ENCODE measurements at places on chromosomes 1 and 21.
A peak's percentile ranks its signal among the peaks of the same experiment; 100 is the strongest.

DNA sequence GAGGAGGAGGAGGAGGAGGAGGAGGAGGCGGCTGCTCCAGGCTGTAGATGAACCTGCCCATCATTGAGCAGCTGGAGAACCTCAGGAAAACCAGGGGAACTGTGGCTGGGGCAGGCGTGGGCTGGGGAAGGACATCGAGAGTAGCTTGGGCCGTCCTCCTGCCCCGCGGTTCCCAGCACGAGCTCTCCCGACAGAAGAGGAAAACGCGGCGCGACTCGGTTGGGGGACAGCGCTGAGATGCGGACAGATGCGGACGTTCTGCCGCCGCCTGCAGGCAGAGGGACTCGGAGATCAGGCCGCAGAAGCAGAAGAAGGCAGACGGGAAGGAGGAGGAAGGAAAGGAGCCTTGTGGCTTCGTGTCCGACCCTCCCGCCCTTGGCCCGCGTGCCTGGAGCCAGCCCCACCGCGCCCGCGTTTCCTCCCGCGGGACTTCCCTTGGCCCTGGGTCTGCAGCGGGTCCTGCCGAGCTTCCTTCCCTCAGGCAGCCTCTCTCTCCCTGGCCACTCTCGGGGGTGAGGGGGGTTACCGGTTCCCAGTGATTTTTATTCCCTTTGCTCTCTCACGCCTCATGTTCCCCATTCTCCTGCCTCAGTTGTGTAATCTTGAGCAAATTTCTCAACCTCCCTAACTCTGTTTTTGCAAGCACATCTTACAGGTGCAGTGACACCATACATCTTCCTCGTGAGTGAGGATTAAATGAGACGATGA is 1.7 kb upstream of the TNFRSF9 start:
- DNase-seq, result peak; percentile 35

DNA sequence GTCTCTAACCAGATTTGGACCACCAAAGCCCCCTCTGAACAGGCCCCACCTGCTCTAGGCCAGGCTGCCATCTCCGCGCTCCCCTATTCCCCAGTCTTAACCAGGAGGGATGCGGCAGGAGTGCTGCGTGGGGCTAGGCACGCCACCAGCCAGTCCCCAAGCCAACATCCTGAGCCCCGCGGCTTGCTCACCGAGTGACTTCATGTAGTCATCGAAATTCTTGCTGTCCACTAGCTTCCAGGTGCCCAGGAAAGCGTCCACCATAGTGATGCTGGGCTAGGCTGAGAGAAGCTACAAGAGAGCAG is 173 bp downstream of the FABP3 start:
- DNase-seq, result no peak

GRCh38 chr1:116201911-116202310 is 90.7 kb downstream of the MAB21L3 start:
- no peak for DNase-seq

GRCh38 chr1:37865348-37866120 is 6.1 kb upstream of the MTF1 start:
- no peak for DNase-seq

DNA sequence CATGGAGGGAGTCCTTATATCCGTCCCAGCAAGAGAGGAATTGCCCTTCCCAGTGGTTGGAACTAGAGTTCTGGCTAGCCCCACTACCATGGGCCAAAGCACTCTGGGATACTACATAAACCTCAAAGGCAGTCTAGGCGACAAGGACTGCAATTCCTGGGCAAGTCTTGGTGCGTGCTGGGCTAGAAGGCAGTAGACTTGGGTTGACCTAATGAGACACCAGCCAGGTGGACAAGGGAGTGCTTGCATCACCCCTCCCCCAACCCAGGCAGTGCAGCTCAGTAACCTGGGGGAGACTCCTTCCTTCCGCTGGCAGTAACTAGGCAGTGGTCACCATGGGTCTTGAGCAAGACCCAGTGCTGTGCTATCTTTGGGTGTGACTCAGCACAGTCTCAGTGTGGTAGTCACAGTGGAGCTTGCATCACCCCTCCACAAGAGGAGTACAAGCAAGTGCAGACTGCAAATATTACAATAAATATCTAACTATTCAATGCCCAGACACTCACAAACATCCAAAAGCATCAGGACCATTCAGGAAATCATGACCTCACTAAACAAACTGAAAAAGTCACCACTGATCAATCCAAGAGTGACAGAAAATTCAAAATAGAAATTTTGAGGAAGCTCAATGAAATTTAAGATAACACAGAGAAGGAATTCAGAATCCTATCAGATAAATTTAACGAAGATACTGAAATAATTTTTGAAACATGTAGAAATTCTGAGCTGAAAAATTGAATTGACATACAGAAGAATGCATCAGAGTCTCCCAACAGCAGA is 84.7 kb upstream of the LYPLAL1 start:
- no peak for DNase-seq

GRCh38 chr1:150615346-150616201 is 13.8 kb downstream of the ENSA start:
- DNase-seq, result no peak

DNA sequence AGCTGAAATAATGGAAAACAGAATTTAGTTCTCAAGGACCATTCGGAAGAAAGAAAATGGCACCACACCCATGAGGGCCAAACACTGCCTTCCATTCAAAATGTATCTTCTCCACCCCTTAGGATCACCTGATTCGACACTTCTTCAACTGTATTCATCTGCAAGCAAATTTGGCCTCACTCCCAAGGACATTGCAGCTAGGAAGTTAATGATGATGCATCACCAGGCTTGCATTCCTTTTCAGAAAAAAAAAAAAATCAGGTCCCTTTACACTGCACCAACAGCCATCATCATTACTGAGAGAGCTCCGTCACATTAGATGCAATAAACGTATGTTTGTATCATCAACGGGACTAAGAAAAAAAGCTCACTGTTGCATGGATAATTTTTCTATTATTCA is 368.3 kb downstream of the PCP4 start:
- DNase-seq, result no peak

DNA sequence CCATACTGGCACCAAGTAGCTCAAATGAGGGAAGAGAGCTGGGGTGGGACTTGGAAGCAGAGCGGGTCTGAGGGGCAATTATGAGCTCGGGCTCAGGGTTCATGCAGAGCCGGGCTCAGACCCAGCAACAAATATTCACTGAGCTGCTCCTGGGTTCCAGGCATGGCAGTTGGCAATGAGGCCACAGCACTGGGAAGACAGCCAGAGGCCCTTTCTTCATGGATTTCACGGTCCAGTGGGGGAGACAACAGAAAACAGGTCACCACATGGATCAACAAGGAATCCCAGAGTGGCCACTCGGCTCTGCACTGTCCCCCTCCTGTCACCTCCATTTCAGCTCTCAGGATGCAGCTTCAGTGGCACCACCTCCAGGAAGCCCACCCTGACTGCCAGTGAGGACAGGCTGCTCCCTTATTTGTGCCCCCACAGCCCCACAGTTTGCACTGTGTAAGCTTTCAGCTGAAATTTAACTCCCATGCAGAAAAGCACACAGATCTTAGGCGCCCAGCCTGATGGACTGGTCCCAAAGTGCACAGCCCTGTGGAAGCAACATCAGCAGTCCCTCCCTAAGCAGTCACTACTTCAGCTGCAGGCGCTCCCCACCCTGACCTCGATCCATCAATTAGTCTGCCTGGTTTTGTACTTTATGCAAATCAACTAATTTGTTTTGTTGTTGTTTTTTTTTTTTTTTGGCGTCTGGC is 22.4 kb downstream of the ARHGEF19 start:
- DNase-seq, result no peak

GRCh38 chr1:233627376-233627775 is 13.5 kb downstream of the KCNK1 start:
- no peak for DNase-seq

DNA sequence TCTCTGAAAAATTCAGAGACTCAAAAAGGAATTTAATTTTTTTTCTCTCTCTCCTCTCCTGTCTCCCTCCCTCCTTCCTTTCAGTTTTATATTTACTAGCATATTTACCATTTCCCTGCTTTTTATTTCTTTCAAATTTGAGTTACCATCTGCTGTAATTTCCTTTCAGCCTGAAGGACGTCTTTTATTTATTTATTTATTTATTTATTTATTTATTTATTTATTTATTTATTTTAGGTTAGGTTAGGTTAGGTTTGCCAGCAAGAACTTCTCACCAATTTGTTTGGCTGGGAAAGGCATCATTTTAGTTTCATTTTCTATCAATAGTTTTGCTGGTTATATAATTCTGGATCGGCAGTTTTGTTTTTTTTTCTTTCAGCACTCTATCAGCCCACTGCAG is 231.7 kb upstream of the ZRANB2 start:
- DNase-seq, result no peak

- no peak for DNase-seq
Observed at GRCh38 chr1:167798952-167799351, 77.2 kb downstream of the MPZL1 start.

GRCh38 chr1:113779542-113779941 is 20.3 kb upstream of the PHTF1 start:
- no peak for DNase-seq

GRCh38 chr1:151944126-151944856 is 35.0 kb upstream of the THEM4 start:
- DNase-seq, result no peak

DNA sequence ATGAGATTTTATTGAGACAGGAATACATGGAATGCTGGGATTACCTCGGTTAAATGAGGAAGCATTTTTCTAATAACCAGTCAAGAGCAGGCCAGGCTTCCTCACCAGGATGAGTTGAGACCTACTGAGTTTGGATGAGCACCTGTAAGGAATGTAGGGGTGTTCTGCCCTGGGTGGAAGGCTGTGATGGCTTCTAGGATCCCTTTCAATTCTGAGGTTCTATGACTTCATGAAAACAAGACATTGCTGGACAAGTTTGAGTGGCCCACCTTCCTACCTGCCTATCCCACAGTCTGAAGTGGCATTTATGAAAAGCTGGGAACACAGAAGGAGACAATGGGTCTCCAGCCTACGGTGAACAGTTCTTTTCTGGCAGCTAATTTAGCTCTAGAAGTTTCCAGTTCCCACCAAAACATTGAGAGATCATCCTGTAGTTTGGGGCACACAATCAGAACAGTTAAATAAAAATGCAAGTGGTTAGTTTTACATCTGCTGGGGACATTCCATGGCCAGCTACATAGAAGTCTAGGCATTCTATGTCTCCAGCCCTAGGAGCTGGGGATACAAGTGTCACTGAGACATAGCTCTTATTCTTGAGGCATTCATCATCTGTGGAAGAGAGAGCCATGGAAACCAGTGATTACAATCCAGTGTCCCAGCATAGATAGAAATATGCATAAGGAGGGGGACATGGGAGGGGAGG is 51.3 kb upstream of the TSPAN2 start:
- no peak for DNase-seq

DNA sequence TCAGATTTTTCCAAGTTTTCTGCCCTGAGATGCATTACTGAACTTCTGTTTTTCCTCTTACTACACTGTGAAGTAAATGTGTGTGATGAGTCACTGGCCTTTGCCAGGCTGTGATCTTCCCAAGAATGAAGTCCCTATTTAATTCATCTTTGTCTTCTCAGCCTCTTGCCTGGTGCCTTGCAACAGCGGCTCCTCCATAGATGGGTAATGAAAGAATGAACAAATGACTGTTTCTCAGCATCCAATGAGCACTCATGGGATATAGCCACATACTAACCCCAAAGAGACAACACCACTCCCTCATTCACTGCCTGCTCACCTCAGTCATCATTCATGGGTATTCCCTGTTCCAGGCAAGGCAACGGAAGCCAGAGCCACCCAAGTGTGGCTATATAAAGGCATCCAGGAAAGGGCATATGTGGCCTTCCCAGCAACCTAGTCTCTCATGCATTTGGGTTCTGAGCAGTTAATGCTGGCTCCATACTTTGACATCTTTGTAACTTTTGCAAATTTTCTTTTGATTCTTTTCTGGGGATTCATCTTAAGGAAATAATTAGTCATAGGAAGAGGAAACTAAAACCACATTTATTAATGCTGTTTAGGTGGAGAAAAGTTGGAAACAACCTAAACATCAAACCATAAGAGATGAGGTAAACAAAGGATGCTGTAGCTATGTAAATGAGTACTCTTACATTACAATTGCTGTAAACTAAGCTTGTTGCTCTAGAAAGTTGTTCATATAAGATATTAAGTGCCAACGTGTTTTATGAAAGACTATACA is 71.9 kb downstream of the HIVEP3 start:
- DNase-seq, result no peak

GRCh38 chr1:15007842-15008241 is 145.7 kb upstream of the TMEM51 start:
- DNase-seq, result no peak

- no peak for DNase-seq
Observed at GRCh38 chr1:40245686-40246085, 2.1 kb upstream of the TMCO2 start.

DNA sequence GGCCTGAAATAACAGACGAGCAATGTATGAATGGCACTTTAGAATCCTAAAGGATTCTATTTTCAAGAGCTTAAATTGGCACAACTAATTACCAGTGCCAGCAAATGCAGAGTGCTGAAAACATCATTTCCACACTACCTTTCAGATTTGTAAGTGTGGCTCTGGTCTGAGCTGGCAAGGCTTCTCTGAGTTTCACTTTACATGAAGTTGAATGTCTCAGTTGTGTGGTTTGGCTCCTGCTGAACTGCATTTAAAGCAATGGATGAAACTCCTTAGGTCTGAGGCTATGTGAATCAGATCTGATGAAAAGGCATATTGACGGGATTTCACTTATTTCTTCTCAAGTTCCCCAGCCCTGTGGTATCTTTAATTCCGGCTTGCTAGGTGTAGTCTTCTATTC is 114.8 kb upstream of the PTGFR start:
- no peak for DNase-seq

DNA sequence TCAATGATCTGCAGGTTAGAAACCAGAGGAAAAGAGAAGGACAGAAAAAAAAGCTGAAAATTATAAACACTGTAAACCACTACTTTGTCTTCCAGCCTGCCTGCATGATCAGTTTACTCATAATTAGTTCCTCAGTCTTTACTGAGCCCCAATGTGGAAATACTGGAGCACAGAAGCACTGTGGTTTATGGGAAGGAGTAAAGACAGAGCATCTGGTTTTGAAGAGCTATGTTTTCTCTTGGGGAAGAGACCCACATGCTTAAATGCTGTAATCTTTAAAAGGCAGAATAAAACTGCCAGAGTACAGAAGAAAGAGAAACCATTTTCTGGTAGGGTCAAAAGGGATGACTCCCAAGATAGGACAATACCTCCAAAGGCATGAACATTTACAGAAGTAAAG is 159.0 kb upstream of the ZNHIT6 start:
- DNase-seq, result no peak

- DNase-seq, result no peak
Observed at GRCh38 chr1:243354511-243355153, 98.8 kb downstream of the SDCCAG8 start.

DNA sequence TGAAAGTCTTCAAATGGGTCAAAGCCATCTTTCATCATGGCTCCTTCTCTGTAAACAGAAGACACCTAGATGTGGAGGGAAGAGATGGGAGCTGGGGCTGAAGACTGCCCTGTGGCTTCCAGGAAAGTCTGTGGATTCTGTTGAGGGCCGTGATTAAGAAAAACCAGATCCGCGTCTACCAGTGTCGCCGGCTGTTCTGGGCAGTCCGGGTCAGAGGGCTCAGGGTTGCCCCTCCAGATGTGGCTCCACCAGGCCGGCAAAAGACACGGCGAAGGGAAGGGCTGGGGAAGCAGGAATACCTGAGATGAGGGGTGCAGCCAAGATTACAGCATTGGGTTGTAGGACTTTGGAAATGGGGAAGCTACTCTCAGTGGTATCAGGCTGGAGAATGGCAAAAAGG is 162.6 kb downstream of the RHOU start:
- no peak for DNase-seq

- DNase-seq, result no peak
Observed at GRCh38 chr1:51594716-51595115, 22.2 kb upstream of the OSBPL9 start.

Data from activated CD4-positive, alpha-beta T cell treated with anti-CD3 and anti-CD28 coated beads, Interleukin-2, amount 50 U/mL, for 1 hour (primary cell).